NCI-H1930 (cell line): ENCODE measurements at places on chromosomes 7 and 10.

DNA sequence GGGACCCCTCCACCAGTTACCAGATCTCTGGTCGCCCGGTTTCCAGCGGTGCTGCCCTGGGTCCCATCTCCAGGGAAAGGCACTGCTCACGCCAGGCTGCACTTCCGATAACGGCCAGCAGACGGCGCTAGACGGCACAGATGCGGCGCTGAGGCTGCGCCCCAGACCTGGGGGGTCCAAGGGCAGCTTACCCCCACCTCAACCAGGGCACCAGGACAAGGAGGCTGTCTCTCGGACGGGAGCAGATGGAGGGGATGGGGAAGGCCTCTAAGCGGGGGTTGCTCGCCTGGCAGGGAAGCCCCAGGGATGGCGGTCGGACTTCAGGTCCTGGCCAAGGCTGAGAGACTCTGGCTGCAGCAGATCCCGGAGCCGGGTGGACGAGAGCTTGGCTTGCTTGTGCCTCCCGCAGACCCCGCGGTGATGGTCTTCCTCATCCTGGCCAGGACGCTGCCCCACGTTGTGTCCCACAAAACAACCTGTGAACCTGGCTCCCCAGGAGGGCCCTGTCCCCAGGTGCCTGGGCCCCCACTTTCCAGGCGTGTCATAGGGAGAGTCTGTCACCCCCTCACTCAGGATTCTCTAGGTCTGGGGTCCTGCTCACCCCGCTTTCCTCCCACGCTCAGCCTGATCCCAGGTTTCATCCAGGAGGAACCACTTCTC, 23.9 kb upstream of the ZNF716 start:
- DNase-seq: no peak

- no peak for DNase-seq
Observed at GRCh38 chr10:21329995-21330627, 195.4 kb downstream of the SKIDA1 start.

DNA sequence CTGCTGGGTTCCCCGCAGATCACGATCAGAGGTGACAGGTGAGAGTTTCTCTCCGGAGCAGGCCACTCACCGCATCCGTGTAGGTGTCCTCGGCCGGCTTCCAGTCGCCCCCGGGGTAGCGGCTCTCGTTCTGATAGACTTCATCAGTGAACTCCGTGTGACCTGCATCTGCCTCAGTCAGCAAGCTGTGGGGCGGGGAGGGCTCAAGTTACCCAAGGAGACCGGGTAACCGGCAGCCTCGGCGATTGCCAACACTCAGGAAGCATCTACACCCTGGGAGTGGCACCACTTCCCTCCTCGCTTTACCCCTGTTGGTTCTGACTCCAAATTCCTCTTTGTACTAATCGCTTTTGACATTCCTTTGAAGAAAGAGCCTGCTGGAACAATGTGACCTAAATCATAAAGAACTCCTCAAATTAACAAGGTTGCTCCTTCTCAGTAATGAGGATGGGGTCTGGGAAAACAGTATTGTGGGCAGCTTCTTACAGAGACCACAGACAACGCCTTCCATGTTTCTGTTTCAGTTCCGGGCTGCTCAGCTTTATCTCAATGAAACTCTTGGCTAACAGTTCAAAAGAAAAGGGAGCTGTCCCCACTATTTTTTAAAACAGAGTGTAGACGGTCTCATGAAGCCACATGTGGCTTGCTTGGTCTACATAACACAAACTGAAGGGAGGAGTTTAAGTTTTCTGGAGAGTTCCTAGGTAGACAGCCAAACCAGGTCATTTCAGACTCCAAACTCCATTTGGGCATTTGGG, 118.1 kb downstream of the MYOF start:
- no peak for DNase-seq

GRCh38 chr10:43688348-43688892, 39.7 kb upstream of the ZNF32 start:
- no peak for DNase-seq

DNA sequence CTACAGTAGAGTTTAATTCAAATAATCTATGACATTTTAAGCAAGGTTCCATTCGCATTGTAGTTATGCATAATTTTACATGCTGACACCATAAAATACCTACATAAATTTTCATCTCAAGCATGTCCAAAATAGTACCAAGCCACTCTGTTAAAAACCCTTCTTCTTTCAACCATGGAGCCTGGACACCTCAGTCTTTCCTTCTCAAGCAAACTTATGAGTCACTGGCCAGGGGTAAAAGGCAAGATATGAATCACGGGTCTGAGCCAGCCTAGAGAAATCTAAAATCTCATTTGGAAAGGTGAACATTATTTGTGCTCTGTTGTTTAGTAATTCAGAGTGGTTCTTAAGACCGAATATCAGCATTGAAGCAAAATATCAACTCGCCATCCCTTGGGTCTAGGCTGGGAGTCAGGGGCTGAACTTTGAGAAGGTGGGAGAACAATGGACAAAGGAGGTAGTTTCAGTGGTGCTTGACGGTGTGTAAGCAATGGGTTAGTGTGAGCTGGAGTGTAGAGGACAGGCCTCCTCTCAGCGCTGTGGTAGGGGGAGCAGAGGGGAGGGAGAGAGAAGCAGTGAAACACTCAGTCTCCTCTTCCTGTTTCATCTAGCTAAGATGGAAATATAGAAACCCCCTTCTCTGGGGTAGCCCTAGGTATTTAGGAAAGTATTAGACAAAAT, 19.1 kb upstream of the GPAM start:
- no peak for DNase-seq
